Left cardiac atrium (tissue), 4 donors: ENCODE measurements at places on chromosomes 16 and 17.

DNA sequence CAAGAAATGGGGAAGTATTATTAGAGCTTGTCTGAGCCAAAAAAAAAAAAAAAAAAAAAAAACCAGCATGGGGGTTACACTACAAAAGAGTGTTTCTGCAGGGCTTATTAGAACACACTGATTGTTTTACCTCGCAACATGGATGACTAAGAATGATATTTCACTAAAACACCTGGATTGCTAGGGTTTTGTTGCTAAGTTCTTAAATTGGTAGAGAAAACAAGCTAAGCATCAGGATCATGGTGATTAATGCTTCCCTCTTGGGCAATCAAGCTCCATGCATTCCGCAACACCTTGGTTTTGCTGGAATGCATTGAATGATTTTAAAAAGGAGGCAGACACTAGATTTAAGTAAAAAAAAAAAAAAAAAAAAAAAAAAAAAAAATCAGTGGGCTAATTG lies 931.4 kb upstream of the CDH8 start:
- no peak for DNase-seq

DNA sequence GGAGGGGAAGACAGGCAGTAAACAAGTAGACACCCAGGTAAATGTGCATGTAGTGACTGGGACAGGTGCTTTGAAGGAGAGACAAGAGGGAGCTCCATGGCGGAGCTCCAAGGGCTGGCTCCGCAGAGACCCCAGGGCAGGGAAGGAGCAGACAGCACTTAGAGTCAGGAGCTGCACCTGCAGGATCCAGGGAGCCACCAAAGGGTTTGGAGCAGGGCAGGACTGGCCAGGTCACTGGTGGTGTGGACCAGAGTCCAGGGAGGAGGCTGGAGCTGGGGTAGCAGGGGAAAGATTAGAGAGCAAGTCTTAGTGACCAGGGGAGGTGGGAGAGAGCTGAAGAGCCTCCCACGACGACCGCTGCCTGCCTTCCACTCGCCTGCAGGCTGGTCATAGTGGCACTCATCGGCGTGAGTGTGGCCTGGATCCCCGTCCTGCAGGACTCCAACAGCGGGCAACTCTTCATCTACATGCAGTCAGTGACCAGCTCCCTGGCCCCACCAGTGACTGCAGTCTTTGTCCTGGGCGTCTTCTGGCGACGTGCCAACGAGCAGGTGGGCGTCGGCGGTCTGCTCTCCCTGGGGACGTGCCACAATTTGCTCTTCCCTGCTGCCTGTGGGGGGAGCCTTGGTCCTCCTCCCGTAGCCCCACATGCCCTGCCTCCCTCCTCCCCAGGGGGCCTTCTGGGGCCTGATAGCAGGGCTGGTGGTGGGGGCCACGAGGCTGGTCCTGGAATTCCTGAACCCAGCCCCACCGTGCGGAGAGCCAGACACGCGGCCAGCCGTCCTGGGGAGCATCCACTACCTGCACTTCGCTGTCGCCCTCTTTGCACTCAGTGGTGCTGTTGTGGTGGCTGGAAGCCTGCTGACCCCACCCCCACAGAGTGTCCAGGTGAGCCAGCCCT lies 14.7 kb upstream of the FAM83G start:
- peak; percentile 23 for DNase-seq

- DNase-seq, result no peak
Measured at GRCh38 chr17:28634206-28634865, 10.6 kb downstream of the BLTP2 start.

DNA sequence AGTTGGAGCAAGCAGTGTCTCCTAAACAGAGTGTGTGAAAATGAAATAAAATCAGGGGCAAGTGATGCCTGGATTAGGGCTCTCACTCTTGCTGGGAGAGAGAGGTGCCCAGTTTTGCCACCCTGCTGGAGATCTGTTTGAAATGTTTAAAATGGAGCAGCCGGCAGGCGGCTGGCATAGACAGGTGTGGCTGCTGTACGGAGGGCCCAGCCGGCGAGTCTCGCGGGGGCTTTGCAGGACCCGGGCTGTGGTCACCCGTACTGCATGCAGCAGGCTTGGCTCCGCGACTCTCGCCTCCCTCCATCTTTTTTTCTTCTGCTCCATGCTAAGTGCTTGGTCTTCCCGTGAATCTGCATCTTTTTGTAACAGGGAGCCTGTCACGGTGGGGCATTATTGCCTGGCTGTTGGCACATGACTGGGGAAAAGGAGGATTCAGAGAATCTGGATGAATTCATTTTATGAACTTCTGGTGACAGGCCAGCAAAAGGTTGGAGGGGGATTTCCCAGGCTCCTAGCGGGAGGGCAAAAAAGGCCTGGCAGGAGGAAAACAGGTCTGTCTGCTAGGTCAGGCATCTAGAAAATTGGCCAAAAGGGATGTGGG lies 1.8 kb downstream of the ZNRF1 start:
- peak; percentile 26 for DNase-seq

GRCh38 chr17:44909681-44910144 lies 5.6 kb downstream of the GFAP start:
- DNase-seq, result no peak

DNA sequence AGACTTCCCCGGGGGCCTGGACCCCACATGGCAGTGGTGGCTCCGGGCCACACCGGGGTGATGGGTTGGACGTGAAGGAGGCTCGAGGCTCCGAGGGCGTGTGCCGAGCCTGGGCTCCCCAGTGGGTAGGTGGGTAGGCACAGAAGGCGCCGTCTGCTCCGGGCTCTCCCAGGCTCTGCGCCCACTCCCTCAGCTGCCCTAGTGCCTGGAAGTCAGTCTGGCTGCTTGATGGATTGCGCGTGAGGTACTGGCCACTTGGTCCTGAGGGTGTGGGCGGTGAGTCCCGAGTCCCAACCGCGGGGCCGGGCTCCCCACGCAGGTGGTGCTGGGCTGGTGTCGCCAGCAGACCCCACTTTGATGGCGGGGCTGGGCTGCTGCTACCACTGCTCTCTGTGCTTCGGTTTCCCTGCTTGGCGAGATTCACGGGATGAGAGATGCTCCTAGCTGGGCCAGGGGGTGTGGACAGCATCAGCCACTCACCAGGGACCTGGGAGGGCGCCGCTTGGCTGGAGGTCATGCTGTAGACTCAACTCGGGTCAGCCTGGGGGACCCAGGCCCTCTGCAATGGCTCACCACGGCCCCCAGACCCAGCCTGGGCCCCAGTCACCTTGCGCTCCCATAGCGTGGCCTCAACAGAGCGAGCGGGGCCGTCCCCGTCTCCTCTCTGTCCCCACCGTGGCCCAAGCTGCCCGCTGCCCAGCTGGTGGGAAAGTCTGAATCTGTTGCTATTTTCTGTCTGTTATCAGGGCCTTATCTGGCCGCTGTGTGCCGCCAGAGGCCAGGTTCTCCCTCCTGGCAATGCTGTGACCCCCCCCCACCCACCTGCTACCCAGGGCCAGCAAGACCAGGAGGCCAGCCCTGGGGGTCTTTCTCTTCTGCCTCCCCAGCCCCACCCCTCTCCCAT lies 26.1 kb downstream of the ZFPM1 start:
- DNase-seq, result no peak

- DNase-seq, result no peak
Measured at GRCh38 chr16:55240888-55241287, 83.1 kb upstream of the IRX6 start.

DNA sequence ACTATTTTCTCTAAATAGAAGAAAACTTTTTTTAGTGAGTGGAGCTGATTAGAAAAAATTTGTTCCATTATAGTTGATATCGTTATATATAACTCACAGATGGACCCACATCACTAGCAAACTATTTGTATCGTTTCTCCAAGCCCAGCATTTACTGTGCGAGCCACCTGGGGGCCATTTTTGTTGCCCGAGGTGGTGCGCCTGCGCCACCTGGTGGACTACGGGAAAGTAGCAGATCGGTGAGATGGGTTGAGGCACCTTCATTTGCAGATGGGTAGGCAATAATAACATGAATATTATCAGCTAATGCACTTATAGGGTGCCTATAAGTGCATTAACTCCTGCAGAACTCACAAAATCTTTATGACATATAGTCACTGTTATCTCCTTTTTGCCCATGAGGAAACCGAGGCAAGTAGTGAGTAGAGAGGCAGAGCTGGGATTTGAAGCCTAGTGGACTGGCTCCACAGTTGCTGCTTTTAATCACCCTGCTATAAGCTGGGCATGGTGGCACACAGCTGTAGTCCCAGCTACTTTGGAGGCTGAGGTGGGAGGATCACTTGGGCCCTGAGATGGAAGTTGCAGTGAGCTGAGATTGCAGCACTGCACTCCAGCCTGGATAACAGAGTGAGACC lies 23.2 kb upstream of the NTN1 start:
- DNase-seq, result peak; percentile 65

GRCh38 chr17:9845306-9845705 lies 19.6 kb downstream of the GLP2R start:
- DNase-seq, result no peak

DNA sequence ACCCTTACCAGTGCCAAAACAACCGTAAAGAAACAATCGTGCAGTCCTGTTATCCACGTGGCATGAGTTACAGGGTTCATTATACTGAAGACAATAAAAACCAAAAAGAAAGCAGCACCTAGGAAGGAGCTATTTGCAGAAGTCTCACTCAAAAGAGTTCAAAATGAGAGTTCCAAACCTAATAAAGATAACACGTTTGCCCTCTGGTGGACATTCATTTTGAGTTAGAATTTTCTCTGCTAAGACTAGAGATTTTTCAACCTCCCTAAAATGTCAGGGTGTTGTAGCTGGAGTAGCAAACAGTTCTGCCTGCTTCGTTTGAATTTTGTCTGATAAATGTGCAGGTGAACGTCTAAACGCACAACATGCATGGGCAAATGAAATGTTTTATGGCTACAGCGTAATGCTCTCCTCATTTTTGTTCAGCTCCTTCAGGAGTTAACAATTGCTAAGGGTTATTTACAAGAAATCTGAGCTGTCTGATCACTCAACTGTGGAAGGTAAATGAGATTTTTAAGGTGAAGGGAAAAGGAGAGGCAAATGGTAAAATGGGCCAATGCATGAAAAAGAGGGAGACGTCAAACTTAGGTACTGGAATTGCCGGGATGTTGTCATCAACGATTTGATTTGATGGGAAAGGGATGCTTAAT lies 1067.9 kb upstream of the EEF2KMT start:
- DNase-seq, result no peak

- no peak for DNase-seq
Measured at GRCh38 chr16:72909196-72909595, 138.7 kb downstream of the ZFHX3 start.

DNA sequence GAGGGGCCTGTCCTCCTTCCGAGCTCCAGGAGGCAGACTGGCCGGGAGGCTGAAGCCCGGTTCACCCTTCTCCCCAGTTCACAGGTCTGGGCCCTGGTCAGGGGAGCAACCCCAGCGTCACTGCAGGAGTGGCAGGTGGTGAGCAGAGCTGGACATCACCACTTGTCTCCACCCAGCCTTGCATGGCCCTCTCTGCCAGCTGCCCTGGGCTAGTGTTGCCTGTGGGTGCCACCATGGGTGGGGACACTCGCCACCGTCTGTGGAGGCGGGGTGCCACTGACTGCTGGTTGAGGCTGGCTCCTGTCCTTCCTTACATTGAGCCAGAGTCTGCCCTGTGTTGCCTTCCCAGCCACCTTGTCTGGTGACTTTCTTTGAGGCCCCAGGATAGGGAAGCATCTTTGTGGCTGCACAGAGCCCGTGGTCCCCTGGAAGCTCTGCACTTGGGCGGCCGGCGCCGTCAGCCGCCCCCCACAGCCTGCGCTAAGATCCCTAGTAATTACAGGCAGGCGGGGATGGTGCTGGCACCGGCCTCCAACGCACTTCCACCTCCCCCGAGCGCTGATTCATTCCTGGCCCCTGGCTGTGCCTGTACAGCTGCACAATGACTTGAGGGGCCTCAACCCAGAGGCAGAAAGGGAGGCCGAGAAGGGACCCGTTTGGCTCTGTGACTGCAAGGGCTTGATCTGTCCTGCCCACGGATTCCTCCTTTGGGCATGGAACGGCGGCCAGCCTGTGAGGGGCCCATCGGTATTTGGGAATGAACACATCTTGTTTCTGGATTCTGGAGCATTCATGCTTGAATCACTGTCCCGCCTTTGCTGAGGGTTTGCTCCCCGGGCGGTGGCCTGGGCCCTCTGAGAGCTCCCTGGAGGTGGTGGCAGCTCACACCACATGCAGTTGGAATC lies 5.2 kb downstream of the BAIAP2 start:
- no peak for DNase-seq

DNA sequence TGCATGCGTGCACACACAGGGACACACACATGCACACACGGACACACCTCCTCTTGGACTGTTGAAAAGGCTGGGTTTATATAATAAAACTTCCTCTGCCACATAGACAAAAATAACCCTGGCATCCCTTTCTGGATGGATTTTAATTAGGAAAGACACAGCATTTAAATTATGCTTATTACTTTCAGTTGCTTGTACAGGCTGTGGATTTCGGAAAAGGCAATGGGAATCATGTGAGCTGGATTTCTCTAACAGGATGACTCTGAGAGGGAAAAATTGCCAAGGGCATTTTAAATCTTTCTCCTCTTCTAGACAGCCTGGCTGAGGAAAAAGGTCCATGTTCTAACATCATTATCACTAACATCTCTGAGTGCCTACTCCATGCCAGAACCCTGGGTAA lies 75.9 kb downstream of the HLF start:
- no peak for DNase-seq

- no peak for DNase-seq
Measured at GRCh38 chr17:2060681-2061440, 6.0 kb downstream of the HIC1 start.

GRCh38 chr17:869567-870525 lies 87.7 kb downstream of the MRM3 start:
- DNase-seq, result peak; percentile 54

GRCh38 chr17:20122254-20122879 lies 113.2 kb downstream of the SPECC1 start:
- DNase-seq, result no peak

GRCh38 chr17:79923974-79924638 lies 84.9 kb upstream of the CBX4 start:
- no peak for DNase-seq

- no peak for DNase-seq
Measured at GRCh38 chr17:48393283-48393682, 36.7 kb downstream of the SKAP1 start.

DNA sequence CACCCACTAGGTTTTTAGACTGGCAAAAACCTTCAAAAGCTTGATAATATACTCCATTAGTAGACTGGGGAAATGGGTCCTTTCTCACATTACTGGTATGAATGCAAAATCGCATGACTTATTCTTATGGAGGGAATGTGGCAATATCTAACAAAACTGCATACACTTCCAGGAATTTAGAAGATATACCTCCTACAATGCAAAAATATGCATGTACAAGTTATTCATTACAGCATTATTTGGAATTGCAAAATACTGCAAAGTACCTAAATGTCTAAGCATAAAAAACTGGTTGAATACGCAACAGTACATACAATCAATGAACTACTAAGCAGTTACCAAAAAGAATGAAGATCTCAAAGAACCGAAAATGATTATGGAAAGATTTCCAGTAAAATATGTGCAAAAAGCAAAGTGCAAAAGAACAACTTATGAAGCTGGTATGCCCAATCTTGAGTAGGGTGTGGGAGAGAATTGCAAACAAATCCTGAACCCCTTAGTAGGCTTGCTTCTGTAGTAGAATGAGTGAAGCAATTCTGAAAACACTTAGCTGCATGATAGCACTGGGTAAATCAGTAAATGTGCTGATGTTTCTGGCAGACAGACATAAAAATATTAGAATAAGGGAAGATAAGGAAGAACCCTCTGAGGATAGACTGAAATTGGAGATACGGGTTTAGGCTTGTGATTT lies 180.1 kb downstream of the PARN start:
- DNase-seq, result no peak

- no peak for DNase-seq
Measured at GRCh38 chr17:40298726-40299125, 10.3 kb upstream of the RARA start.
